ENCODE measurements at places on chromosomes 2 and 18. TPM values are rescaled to one million over a fixed set of nuclear protein-coding genes. Genes with fewer than 3 reads are reported as not detected.

Gene PKDCC
- 51.1 TPM for total RNA-seq

Gene VIL1
- total RNA-seq = not detected

DNA sequence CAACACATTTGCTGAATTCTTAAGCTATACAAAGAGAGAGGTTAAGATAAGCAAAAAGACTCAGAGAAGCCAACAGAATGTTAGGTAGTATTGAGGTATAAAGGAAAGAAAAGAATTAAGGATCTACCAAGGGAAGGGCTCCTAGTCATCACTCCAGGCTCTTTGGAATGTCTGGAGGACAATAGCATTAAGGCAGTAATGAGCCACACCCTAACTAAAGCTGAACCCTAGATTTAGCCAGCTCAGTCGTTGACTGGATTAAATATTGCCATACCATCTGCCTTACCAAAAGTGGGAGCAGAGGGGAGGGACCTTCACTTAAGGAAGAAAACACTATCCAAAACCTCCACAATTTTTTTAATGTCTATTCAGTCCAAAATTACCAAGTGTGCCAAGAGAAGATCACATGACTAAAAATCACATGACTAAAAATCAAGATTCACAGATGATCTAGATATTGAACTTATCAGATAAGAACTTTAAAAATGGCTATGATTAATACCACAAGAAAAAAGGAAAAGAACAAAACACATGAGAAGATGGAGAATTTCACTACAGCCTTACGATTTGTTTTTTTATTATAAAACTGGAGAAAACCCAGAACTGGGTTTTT, 59.7 kb downstream of the EXOC6B start:
- no peak for DNase-seq

DNA sequence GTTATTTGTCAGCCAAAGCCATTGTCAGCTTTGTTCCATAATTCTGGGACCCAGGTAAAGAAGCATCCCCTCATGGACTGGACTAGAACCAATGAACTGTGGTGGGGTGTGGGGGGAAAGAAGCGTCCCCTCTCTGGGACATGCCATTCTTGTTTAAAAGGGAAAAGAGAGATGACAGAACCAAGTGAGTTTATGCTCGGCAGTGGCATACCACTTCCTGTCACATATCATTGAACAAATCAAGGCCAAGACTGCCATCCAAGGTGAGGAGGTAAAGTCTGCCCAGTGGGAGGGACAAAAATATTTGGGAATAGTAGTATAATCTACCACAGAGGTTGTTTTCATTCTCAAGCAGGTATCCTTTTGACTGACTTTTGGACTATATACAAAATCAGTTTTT, 4.7 kb upstream of the GLS start:
- no peak for DNase-seq

GRCh38 chr2:53422979-53423378, 344.6 kb upstream of the CHAC2 start:
- no peak for DNase-seq

DNA sequence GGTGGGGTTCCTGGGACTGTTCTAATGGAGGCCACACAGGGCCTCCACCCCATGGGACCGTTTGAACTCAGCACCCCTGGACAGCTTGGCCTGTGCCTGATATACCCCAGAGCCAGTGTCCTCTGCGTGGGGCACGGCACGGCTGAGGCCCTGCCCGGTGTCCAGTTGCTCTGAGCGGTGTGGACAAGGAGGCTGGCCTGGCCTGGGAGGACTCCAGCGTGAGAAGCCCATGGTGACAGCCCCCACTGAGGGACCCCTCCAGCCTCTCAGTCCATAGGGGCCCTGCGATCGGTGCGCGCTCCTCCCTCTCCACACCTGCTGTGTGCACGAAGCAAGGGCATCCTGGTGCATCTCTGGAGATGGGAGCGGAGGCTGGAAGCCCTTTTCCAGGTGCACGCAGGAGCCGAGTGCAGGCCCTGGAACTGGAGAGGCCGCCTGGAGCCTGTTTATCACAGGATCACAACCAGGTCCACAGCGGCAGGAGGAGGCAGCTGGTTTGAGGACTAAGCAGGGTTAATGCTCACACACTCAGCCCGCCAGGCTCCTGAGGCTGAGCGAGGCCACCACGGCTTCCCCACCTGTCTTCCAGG, 120.2 kb downstream of the PTGR3 start:
- DNase-seq = no peak

- DNase-seq = no peak
These were observed 23.4 kb downstream of the AKAIN1 start for GRCh38 chr18:5173646-5174045.

DNA sequence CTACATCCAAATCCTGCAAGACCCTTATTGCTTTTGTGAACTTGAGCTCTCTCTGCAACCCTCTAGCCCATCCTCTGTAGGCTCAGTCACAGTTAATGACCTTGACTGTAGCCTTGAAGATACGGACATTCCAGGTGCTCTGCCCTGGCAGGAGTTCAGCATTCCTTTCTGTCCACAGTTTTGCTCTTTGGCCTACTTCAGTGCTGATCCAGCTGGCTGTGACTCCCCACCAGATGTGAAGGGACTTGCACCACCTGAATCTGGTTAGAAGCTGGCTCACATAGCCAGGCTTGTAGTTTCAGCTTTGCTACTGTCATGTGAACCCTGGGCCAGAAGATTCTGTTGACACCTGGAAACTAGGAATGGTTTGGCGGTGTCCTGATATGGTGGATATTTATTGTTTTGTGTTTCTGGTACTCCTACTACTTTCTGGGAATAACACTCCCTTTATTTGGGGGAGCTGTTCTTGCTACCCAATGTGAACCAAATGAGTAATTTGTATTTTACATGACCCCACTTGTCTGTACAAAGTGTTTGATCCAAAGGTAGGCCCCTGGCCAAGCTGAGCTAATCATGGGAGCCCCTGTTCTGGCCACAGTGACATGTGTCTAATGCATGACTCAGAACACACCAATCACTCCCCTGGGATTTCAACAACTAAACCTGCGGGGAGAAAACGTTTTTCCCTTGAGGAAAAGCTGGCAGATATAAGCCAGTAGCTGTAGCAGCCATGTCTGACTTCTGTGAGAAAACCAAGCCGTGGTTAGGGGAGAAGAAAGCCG, 73.4 kb downstream of the CDCA7 start:
- DNase-seq = no peak

Gene ATG16L1
- total RNA-seq = 29.4 TPM

- DNase-seq = no peak
These were observed 52.7 kb upstream of the CALCRL start for GRCh38 chr2:187500585-187501359.

Gene ALPG
- not detected for total RNA-seq

DNA sequence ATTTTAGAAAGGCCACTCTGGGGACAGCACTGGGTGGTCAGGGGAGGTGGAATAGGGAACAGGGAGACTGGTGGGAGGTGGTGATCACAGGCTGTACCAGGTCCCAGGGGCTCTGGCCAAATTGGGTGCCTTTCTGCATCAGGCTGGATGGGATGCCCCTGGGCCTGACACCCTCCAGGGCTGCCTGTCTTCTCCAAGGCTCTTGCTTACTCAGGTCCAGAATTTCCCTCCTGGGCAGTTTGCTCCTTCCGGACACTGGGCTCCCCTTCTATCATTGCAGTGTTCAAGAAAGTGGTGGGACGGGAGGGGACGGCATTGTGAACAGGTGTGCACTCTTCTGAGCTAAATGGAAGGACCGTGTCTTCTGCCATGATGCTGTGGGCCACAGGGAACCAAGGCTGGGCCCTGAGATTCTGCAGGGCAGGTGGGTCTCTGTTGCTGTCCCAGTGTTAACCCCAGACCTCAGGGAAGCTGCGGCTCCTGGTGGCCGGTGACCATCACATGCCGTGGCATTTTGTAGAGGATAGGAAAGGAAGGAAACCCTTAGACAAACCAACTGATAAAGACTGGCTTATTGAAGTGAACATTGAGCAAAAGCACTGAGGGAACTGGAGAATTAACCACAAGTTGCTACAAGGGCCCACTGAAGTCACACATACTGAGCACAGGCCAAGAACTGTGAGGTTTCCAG, 93.7 kb upstream of the HS6ST1 start:
- DNase-seq = no peak

- no peak for DNase-seq
These were observed 542.3 kb upstream of the VWC2L start for GRCh38 chr2:213868526-213868925.

DNA sequence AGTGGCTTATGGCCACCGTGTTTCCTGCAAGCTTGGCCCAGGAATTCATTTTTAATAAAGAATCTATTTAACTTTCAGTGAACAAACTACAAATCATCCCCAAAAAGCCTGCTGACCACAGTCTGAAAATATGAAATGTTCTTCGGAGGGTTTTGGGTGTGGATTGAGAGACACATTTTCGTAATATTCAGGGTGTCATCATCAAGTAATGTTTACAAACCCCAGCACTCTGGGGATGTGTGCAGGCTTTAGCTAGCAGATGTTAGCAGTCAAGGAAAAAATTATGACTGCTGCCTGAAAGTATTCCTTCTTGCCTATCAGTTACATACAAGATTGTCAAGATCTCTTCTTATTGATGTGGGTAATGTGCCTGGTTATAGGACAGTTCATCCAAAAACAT, 143.9 kb upstream of the FN1 start:
- no peak for DNase-seq

DNA sequence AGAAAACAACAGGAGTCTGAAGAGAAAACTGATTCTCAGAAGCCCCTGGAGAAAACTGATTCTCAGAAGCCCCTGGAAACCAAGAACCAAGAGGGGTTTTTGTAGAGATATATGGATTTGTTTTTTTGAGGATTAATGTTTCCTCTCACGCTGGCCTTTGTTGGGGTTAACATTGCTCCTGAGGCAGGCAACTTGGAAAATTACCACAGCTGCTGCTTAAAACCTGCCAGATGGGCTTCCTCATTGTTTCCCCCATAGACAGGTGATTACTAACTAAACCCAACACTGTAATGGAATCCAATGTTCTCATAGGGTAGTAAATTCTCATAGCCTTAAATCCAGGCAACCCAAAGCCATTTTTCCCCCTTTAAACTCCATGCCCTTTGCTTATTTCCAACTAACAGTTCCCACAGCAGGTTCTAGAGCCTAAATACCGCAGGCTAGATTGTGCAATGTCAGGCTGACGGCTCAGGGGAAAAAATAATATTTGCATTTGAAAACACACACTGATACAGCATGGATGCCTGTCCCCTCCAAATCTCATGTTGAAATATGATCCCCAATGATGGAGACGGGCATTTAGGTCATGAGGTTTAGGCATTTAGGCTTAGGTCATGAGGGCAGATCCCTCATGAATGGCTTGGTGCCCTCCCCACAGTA, 272.3 kb upstream of the PKDCC start:
- DNase-seq = no peak

DNA sequence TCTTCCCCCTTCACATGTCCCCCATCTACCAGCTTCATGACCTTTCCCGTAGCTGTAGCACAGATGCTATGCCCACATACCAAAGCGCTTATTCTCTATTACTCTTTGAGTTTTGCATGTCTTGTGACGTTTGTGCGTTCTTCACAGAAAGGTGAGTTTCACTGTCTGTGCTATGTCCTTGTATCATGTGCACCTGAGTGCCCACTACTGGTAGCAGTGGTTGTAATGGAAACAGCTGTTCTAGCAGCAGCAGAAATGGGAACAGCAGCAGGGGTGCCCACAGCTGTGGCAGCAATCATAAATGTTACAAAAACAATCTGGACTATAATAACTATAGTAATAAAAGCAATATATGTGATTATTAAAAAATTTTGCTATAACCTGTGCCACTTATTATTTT, 127.1 kb downstream of the STK39 start:
- DNase-seq = no peak

Gene GREB1
- total RNA-seq = 0.07 TPM

- DNase-seq = no peak
These were observed 63.4 kb downstream of the TACR1 start for GRCh38 chr2:75135776-75136400.

DNA sequence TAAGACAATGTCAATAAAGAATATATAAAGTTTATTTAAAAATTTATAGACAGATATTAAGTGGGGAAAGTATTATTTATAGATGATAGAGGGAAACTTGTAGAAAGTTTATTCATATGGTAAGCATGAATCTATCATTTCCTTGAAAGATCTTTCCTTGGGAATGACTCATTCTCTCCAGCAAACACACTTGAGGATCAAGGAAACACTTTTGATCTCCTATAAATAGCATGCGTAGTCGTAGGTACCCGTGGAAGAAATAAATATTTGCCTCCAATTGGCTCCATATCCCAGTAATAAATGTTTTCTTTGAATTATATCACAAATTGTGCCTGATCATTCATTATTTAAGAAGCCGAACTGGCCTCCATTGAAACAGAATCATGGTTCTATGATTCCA, 483.4 kb downstream of the RNF144A start:
- DNase-seq = no peak
